ENCODE measurements at places on chromosomes 6 and 20.

DNA sequence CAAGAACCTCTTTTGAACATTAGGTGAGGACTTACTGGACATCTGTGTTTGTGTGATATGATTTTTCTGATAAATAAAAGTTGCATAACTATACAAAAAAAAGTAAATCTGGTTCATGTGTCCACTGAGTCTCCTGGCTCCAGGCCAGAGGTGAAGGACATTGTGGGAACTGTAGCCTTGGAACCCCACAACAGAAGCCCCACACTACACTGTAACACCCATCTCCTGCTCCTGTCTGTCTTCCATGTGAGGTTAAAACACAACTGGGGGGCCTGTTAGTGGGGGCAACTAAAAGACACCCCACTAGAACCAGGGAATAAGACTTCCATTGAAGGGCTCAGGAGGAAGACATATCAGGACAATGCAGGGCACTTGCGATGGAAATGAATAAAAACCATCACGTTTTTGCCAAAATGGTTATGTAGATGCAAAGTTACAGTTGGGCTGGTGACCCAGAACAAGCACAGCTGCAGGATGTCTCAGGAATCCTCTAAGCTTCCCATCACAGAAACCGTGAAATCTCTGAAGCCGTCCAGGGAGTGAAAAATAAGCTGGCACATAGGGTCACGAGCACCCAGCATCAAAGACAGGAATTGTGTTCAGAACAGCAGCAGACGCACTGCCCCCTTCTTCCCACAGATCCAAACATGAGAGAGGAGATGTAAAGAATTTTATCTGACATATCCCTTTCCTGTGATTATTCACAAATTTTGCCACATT, 36.7 kb upstream of the PCSK2 start:
- no peak for DNase-seq

- DNase-seq: no peak
Measured at GRCh38 chr6:82248273-82248735, 760 bp upstream of the IBTK start.

- no peak for DNase-seq
Measured at GRCh38 chr6:151340219-151340978, 51.0 kb downstream of the ZBTB2 start.

- DNase-seq: no peak
Measured at GRCh38 chr20:13099676-13100075, 90.9 kb downstream of the SPTLC3 start.

GRCh38 chr6:154157082-154157481, 118.0 kb downstream of the OPRM1 start:
- DNase-seq: no peak

- DNase-seq: no peak
Measured at GRCh38 chr6:11067348-11067747, 23.2 kb upstream of the ELOVL2 start.

Data from activated CD4-positive, alpha-beta T cell treated with anti-CD3 and anti-CD28 coated beads, Interleukin-2, amount 50 U/mL, for 1 hour (primary cell).